Naive thymus-derived CD4-positive, alpha-beta T cell (primary cell): ENCODE measurements at places on chromosomes 1 and 21. TPM values are rescaled to one million over a fixed set of nuclear protein-coding genes. Genes with fewer than 3 reads are reported as not detected.

- DNase-seq: no peak
Observed at GRCh38 chr1:236287757-236288619, 6.2 kb upstream of the ERO1B start.

DNA sequence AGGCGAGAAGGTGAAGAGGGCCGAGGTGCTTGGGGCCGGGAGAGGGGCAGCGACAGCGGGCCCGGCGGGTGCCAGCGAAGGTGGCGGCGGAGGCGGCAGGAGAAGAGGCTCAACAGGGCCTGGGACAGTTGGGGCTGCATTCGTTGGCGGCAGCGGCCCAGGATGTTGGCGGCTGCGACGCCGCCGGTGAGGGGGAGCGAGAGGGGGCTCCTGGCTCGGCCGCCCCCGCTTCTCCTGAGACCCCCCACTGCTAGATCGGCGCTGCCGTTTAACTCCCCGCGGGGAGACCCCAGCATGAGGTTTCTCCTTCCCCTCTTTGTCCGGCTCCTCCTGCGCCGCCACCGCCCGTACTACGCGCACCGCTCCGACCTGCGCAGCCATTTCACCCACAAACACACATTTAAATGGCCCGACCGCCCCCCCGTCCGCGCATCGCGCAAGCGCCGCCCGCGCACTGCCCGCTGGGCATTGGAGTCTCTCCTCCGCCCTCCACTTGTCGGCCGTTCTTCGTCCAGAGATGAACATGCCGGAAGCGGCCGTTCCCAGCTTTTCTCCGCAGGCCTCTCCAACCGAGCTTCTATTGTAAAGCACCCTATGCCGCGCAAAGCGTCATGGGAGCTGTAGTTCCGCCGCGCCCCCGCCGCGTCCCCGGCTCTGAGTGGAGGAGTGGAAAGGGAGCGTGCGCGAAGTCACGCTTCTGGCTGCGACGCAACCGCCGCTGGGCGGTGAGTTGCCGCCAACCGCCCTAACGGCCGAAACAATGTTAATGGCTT, at the start of gene RSBN1:
RSBN1 (minus strand) TSS at position 589 of the 773 bp plus-strand sequence; CDS start at position 525, 64 bp downstream.
- DNase-seq: peak; percentile 99

GRCh38 chr1:16145662-16146278, 10.1 kb downstream of the EPHA2 start:
- no peak for DNase-seq

Gene KRTAP21-1
- not detected for total RNA-seq

Gene LORICRIN
- total RNA-seq: not detected

Gene GBP6
- 0.30 TPM for total RNA-seq

Gene USP21
- 38.6 TPM for total RNA-seq
